ENCODE measurements at places on chromosomes 2 and 18. TPM values are rescaled to one million over a fixed set of nuclear protein-coding genes. Genes with fewer than 3 reads are reported as not detected.

Gene AFF3
- total RNA-seq: 0.56 TPM

Gene CCDC85A
- total RNA-seq: 0.34 TPM

DNA sequence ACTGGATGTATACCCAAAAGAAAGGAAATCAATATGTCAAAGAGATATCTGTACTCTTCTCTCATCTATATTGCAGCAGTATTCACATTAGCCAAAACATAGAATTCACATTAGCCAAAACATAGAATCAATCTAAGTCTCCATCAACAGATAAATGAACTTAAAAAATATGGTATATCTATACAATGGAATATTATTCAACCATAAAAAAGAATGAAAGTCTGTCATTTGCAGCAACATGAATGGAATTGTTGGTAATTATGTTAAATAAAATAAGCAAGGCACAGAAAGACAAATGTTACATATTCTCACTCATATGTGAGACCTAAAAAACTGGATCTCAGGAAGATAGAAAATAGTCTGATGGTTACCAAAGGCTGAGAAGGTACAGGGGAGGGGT, 212.1 kb upstream of the ZC3H15 start:
- no peaks in the 10 kb centered on the region for H3K36me3 ChIP-seq
- H3K4me3 ChIP-seq: no peak overlapping the region
- no peaks in the 10 kb centered on the region for H3K4me1 ChIP-seq
- H3K27ac ChIP-seq: no peak overlapping the region
- no peak for DNase-seq

Gene KLHL30
- 0.06 TPM for total RNA-seq

Gene CNTNAP5
- total RNA-seq: not detected

GRCh38 chr2:147547440-147547839, 297.4 kb upstream of the ACVR2A start:
- DNase-seq: no peak
- H3K4me3 ChIP-seq: no peak overlapping the region
- H3K27ac ChIP-seq: no peak overlapping the region
- H3K4me1 ChIP-seq: no peaks in the 10 kb centered on the region

- peak overlapping the region; percentile 32 for H3K27ac ChIP-seq
- peaks cover 60% of the 10 kb centered on the region for H3K4me1 ChIP-seq
- no peaks in the 10 kb centered on the region for H3K27me3 ChIP-seq
- H3K4me3 ChIP-seq: no peak overlapping the region
- H3K36me3 ChIP-seq: no peaks in the 10 kb centered on the region
- DNase-seq: no peak
These were observed 74.7 kb downstream of the ZEB2 start for GRCh38 chr2:144445196-144445595.

GRCh38 chr2:85244828-85245227, 83.0 kb downstream of the TGOLN2 start:
- peaks cover 47% of the 10 kb centered on the region for H3K4me1 ChIP-seq
- H3K27me3 ChIP-seq: no peaks in the 10 kb centered on the region
- H3K4me3 ChIP-seq: no peak overlapping the region
- no peak for DNase-seq
- no peak overlapping the region for H3K27ac ChIP-seq

DNA sequence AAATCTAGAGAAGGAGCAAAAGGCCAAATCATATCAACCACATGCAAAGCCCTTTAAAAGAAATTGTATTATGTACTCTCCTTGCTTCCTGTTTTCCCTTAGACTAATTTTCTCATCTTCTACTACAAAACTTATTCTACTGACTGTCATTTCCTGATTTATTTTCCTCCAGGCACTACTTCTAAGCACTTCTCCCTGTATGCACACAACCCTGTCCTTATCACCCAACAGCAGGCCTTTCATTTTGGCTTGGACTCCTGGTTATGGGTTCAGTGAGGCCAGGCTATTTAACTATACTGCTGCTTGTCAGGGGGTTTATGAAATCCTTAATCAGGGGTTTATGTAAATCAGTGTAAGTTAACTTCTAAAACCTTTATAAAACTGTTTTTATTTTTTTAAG, 205.1 kb upstream of the FAM98A start:
- H3K4me3 ChIP-seq: no peak overlapping the region
- H3K4me1 ChIP-seq: no peaks in the 10 kb centered on the region
- no peak for DNase-seq
- no peak overlapping the region for H3K27ac ChIP-seq
- H3K27me3 ChIP-seq: no peaks in the 10 kb centered on the region

Gene TXNL4A
- total RNA-seq: 56.4 TPM

GRCh38 chr18:57881818-57882413, 78.8 kb upstream of the ATP8B1 start:
- H3K27me3 ChIP-seq: no peaks in the 10 kb centered on the region
- H3K4me3 ChIP-seq: no peak overlapping the region
- no peak overlapping the region for H3K27ac ChIP-seq
- H3K36me3 ChIP-seq: no peaks in the 10 kb centered on the region

DNA sequence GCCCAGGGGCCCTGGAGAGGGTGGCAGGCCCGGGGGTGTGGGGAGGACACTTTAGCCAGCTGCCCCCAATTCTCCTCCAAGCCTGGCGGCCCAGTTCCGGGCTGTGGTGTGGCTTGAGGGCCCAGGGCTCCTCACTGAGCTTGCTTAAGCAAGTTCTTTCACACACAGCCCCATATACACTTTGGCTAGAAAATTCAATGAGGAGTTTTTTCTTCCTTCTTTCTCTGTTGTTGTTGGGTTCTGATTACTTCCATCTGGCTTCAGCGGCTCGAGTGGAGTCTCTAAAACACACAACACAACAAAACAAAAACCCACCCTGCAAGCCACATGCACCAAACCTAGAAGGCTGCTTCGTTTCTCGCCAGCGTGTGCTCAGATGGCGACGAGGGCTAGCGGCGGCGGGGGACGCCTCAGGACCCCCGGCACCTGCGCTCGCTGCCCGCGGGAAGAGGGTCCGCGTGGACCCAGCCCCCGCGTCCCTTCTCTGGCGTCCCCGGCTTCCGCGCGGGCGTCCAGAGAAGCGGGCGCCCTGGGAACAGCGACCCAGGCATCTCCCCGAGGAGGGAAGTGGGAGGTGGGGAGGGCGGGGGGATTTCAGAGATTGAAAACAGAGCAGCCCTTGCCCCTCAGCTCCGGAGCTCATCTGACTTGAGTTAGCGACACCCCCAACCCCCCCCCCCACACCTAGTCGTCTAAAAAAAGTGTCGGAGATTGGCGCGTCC, 577 bp upstream of the GLI2 start:
- H3K4me1 ChIP-seq: peaks cover 38% of the 10 kb centered on the region
- peak; percentile 69 for DNase-seq
- H3K27me3 ChIP-seq: no peaks in the 10 kb centered on the region

GRCh38 chr2:178194600-178195389, 483 bp downstream of the OSBPL6 start:
- peak overlapping the region; percentile 100 for H3K4me3 ChIP-seq
- H3K27me3 ChIP-seq: peaks cover 33% of the 10 kb centered on the region
- H3K36me3 ChIP-seq: no peaks in the 10 kb centered on the region
- peaks cover 30% of the 10 kb centered on the region for H3K4me1 ChIP-seq
- DNase-seq: peak; percentile 77
- H3K27ac ChIP-seq: no peak overlapping the region

- H3K36me3 ChIP-seq: no peaks in the 10 kb centered on the region
- H3K4me3 ChIP-seq: no peak overlapping the region
- no peak overlapping the region for H3K27ac ChIP-seq
- no peaks in the 10 kb centered on the region for H3K27me3 ChIP-seq
These were observed 32.2 kb downstream of the DGKD start for GRCh38 chr2:233386382-233387041.

DNA sequence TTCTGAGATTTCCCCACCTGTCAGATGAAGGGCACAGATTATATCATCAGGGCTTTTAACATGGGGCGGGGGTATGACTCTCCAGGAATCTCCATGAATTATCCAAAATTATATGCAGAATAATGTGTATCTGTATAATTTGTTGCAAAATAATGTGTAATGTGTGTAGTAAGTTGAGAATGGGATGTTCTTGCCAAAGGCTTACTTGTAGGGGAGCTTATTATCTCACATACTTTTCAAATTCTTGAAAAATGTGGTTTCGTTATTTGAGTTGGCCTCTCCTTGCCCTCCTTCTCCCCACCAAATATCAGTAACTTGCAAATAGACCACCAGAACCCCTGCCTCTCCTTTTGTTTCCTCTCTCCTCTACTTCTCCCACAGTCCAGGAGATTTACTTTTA, 35.6 kb downstream of the UBR3 start:
- no peaks in the 10 kb centered on the region for H3K27me3 ChIP-seq
- no peak overlapping the region for H3K4me3 ChIP-seq
- no peak for DNase-seq
- H3K27ac ChIP-seq: no peak overlapping the region
- peaks cover 9% of the 10 kb centered on the region for H3K4me1 ChIP-seq

DNA sequence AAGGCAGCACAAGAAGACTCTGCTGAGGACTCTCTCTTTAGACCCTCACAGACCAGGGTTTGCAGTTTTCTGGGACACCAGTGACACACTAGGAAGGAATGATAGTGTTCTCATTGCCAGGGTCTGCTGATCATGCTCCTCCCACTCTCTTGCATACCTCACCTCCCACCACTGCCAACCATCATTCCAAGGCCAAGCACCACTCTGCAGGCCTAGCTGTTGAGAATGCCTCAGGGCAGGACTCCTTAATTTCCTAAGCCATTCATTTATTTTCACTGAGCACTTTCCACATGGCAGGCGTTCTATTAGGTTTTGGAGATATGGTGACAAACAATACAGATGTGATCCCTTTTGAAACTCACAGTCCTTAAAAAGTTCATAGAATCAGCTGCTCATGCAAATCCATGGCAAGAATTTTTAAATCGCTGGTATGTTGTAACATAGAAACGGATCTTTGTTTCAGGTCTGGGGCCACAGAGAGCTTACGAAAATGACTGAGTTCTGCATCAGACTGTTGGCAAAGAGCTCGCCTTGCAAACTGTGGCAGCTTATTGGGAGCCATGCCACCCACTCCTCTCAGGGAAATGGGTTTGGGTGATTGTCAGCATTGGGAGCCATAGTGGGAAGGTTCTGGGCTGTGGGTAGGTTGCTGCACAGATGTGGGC, 78.5 kb downstream of the XDH start:
- H3K27ac ChIP-seq: no peak overlapping the region
- H3K36me3 ChIP-seq: no peaks in the 10 kb centered on the region
- no peaks in the 10 kb centered on the region for H3K27me3 ChIP-seq
- DNase-seq: no peak
- H3K4me3 ChIP-seq: no peak overlapping the region

GRCh38 chr2:174614261-174614660, 16.7 kb upstream of the WIPF1 start:
- no peak for DNase-seq
- no peak overlapping the region for H3K4me3 ChIP-seq
- H3K27ac ChIP-seq: no peak overlapping the region
- H3K27me3 ChIP-seq: no peaks in the 10 kb centered on the region
- no peaks in the 10 kb centered on the region for H3K36me3 ChIP-seq
- no peaks in the 10 kb centered on the region for H3K4me1 ChIP-seq

DNA sequence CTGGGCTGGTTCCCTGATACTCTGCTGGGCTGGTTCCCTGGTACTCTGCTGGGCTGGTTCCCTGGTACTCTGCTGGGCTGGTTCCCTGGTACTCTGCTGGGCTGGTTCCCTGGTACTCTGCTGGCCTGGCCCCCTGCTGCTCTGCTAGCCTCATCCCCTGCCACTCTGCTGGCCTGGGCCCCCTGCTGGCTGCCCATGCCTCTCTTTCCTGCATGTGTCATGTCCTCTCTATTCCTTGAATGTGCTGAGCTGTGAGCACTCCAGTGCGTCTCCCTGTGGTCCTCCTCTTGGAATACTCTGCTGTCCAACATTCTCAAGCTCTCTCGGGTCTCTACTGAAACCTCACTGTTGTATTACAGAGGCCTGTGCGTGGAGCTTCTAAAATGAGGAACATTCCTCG, 216.3 kb downstream of the RNF144A start:
- H3K27ac ChIP-seq: no peak overlapping the region
- no peaks in the 10 kb centered on the region for H3K36me3 ChIP-seq
- DNase-seq: no peak
- no peaks in the 10 kb centered on the region for H3K27me3 ChIP-seq
- no peaks in the 10 kb centered on the region for H3K4me1 ChIP-seq

GRCh38 chr2:8992643-8993042, 10.8 kb downstream of the MBOAT2 start:
- no peaks in the 10 kb centered on the region for H3K36me3 ChIP-seq
- H3K27me3 ChIP-seq: no peaks in the 10 kb centered on the region
- peaks cover 6% of the 10 kb centered on the region for H3K4me1 ChIP-seq
- no peak for DNase-seq
- no peak overlapping the region for H3K27ac ChIP-seq
- no peak overlapping the region for H3K4me3 ChIP-seq

Gene NAGK
- 18.4 TPM for total RNA-seq

GRCh38 chr2:11408959-11409571, 56.9 kb downstream of the E2F6 start:
- no peak for DNase-seq
- no peak overlapping the region for H3K27ac ChIP-seq
- no peaks in the 10 kb centered on the region for H3K36me3 ChIP-seq
- H3K27me3 ChIP-seq: no peaks in the 10 kb centered on the region
- no peak overlapping the region for H3K4me3 ChIP-seq

Gene SERPINE2
- total RNA-seq: 19.6 TPM

DNA sequence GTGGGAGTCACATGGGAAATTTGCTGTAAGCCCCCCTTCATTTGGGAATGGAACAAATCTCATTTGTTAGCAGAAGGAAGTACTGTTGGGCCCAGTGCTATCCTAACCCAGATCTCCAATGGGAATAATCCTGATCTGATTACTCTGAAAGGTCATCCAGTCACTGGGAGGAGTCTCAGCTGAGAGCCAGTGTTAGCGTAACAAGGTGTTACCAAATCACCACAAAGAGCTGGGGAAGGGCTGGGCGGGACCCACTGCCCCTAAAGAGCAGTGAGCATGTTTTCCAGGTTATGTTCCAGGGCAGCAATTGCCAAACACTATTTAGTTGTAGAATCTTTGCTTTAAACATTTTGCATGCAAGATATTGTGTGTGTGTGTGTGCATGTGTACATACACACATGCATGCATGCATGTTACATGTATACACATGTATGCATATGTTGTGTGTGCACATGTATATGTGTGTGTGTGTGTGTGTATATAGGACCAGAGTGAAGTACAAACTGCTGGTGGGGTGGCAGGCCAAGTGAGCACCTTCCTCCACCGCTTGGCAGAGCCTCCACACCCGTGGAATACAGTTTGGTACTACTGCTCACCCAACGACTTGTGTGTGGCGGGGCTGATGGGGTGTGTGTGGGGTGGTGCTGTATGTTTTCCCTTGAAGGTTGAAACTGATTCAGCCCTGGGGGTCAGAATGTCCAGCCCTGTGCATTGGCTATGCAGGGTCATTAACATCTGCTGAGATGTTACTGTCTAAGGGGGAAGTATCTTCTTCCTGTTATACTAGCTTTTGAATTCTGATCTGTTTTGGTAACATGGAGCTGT, 15.2 kb downstream of the INPP5D start:
- H3K36me3 ChIP-seq: no peaks in the 10 kb centered on the region
- no peaks in the 10 kb centered on the region for H3K27me3 ChIP-seq
- no peak overlapping the region for H3K27ac ChIP-seq
- DNase-seq: no peak

GRCh38 chr18:74407888-74408287, 49.2 kb downstream of the DIPK1C start:
- no peaks in the 10 kb centered on the region for H3K27me3 ChIP-seq
- no peak overlapping the region for H3K4me3 ChIP-seq
- peaks cover 17% of the 10 kb centered on the region for H3K4me1 ChIP-seq

Gene MAP3K19
- total RNA-seq: not detected

Data from neural progenitor cell (in vitro differentiated cells).